Mucosa of descending colon (tissue), 3 donors: ENCODE measurements at places on chromosomes 13 and 19. TPM values are rescaled to one million over a fixed set of nuclear protein-coding genes. Genes with fewer than 3 reads are reported as not detected.

DNA sequence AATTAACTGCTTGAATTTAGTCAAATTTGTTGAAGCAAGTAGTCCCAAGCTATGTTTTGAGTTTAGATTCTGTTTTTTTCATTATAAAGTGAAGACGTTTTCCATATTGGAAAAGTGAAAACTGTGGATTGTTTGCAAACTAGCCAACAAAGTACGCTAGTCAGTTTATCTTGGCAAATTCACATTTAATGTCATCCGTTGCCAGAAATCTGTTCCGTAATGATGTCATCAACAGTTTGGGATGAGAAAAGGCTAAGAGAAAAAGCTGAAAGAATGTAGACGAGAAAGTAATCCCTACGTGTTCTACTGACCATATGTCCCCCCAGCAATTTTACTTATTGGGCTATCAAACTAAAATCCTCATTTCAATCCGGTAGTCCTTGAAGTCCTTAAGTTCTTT lies 419.6 kb downstream of the GPC6 start:
- DNase-seq = no peak

DNA sequence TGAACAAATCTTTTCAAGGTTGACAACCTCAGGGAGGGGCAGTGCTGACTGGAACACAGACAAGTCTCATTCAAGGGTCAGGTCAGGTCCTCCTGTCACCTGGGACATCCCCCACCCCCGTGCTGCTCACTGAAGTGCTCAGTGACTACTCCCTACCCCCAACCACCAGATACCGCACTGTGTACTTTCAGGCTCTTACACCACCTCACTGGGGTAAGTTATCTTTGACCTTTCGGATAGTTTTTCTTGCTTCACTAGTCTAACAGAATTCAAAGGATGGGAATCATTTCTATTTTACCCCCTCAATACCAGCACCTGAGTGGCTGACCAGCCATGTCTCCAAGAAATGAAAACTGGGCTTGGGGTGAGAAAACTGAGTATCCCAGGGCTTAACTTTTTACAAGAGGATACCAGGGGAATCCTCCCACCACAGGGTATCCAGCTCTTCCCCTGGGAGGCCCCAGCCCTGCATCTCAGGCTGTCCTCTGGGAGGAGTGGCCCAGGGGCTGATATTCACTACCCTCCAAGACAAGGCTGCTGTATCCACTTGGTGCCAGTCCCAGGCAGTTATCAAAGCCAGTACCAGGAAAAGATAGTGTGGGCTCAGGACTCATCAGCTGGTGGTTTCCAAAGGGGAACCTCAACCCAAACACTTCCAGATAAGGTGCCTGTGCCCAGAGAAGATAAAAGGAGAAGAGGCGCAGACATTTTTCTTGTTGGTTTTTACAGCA lies 2.1 kb downstream of the ZNF563 start:
- no peak for DNase-seq

DNA sequence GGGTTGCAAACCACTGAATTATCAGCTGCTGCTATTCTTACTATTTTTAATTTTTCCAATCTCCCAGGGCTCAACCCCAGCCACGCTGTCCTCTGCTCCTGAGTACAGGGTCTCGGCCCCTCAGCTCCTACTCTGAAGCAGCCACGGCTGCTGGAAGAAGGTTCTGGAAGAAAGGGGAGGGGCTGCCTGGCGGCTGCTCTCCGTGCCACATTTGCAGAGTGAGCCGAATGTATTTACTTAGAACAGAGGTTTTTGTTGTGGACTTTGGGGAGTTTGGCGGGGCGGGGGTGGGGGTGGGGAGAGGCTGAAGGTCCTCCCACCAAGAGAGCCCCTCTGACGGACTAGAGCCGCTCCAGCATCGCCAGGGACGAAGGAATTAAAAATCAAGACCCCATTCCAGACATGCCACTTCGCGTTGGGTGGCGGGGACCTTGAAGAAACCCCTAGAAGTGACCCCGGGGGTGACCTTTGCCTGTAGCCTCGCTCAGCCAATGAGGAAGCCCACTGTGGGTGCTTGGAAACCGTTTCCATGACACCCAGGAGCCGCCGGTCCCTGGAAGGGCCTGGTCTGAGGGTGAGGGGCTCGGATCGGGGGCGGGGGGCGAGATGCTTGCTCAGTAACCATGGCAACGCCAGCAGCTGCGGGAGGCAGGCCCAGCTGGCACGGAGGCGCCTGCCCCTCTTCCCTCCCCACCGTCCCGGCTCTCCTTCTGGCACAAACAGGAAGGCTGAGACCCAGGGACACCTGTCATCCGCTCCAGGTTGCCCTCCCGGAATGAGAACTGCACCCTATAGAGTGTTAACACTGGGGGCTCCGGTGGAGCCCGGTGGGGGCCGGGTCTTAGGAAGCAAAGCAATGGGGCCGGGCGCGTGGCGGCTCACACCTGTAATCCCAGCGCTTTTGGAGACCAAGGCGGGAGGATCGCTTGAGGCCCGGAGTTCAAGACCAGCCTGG lies 54.2 kb upstream of the PTPRS start:
- no peak for DNase-seq

GRCh38 chr13:100124265-100124664 lies 35.4 kb downstream of the PCCA start:
- DNase-seq = no peak

DNA sequence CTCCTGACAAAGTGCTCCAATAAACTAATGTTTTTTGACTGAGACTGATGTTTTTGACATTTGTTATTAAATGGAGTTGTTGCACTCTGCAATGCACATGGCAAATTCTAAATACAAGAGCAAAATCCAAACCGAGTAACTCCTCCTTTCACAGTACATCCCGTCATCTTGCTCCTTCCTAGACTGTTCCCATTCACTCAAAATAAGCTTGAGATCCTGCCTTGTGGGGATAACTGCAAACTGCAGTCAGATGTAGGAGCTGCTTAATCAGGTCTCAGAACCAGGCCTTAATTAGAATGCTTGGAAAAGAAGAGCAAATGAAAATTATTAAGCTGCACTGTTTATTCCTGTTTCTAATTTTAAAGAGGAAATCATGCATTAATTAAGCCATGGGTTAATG lies 134.8 kb upstream of the SPRY2 start:
- no peak for DNase-seq

The CCDC70 gene
- not detected for total RNA-seq

- no peak for DNase-seq
Measured at GRCh38 chr19:56333506-56333905, 18.9 kb upstream of the ZSCAN5A start.
